ENCODE measurements at places on chromosomes 11 and 22.

DNA sequence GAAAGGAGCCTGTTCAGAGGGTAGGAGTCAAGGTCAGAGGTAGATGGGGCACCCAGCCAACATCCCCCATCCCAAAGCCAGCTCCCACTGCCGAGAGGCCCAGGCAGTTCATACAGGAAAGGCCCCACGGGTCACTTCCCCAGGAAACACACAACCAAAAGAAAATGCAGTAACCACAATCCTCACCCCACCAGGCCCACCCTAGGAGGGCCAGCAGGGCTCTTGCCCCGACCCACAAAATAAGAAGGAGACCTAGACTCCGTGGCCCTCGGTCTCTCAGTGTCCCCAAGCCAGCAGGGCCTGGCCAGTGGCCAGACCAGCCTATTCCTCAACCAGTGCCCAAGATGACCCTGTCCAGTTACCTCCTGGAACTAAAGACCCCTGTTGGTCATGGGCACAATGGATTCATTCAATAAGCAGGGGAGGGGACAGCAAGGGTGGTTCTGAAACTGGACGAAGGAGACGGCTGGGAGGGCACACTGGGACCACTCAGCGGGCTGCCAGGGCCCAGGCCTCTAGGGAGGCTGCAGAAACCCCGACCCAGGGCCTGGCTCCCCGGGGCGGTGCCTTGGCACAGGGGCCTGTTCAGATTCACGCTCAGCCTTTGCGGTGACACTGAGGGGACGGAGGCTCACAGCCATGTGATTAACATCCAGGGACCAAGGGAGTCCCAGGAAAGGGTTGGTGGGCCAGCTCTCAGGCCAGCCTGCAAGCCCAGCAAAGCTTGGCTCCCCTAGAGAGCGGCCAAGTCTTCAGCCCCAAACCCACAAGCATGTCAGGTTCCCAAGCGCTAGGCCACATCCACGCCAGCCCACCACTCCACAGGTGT, 5.5 kb downstream of the RAB3IL1 start:
- no peak for DNase-seq

DNA sequence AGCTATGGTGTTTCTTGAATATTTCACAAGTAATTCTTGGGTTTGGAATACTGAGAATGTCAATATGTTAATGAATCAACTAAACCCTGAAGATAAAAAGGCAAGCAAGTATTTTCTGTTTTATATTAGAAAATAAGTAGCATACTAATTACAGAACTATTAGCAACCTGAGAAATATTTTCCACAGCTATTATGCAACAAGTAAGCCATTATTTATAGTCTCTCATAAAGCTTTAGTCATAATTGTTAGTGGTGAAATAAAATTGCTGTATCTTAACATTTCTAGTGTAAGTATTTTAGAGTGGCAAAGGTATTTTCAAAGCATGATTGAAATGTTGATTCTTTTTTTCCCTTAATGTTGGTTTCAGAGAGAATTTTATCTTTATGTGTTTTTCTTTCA, 53.3 kb downstream of the FAR1 start:
- DNase-seq: no peak

DNA sequence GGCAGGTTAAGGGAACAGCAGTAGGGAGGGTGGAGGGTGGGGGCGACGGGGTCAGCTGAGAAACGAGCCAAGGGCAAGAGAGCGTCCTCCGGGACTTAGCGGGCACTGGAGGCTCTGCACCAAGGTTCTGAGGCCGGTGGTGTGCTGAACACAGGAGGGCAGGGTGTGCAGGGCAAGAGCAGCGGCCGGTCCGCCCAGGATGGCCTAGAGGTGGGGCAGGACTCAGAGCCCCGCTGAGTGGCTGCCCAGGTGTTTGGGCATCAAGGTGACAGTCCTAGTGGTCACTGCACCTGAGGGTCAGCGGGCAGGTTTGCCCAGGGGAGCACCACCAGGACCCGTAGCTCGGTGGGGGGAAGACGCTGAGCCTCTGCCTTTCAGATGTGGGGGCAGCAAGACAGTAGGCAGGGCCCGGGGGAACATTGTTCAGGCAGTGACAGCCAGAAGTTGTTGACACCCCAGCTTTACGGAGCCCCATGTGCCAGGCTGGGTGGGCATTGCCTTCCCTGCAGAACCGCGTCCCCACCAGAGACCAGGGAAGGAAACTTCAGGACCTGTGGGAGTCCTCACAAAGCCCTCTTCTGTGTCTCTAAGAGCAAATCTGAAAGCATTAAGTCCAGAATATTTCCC, 4.5 kb upstream of the TTLL8 start:
- no peak for DNase-seq

GRCh38 chr11:15148169-15148568, 33.4 kb downstream of the INSC start:
- DNase-seq: no peak

DNA sequence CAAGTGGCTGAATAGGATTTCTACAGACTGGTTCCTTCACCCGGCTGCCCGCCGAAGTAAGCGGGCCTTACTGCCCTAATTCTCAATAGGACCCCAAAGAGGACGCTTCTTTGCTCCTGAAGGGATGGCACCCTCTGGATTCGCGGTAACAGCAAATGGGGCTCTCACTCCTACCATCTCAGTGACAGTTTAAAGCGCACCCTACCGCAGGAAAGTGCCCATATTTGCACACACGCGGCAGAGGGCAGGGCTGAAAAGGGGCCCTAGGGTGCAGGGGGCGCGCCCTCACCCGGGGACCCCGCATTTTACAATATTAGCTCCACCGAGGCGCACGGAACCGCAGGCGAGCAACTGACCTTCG, 985 bp upstream of the UPB1 start:
- no peak for DNase-seq

DNA sequence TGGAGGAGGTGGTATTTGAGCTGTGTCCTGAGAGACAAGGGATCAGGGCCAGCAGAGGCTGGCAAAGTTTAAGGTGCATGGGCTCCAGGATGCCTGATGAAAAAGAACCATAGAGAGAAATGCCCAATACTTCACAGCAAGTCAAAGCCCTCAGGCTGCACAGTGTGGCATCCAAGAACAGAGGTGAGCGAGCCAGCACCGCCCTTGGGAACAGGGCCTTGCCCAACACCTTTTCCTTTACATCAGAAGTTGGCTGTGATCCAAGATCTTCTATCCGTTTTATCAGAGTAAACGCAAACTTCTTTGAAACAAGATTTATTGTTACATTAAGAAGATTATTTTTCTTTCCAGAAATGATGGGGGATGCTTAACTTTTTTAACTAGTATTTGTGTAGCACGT, 1.4 kb downstream of the B3GNT6 start:
- DNase-seq: no peak

GRCh38 chr11:114556135-114556534, 3.5 kb downstream of the NXPE1 start:
- DNase-seq: no peak

DNA sequence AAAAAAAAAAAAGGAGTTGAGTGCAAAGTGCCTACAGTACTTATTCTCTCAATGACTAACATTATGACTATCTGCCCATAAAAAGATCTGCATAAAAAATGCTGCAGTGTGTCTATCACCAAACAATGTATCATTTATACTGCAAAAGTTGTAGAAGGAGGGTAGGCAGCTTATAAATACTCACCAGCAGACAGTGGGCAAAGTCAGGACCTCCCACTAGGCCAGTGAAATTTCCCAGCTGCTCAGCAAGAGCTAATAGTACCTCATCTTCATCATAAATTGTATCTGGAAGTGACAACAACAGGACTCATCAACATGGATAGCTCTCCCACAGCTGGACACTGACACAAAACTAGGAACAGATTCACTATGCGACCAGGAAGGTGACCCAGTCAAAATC, 1.6 kb downstream of the PPP2R1B start:
- DNase-seq: no peak

- DNase-seq: no peak
Observed at GRCh38 chr22:49079743-49080500, 747.8 kb downstream of the BRD1 start.

- DNase-seq: no peak
Observed at GRCh38 chr11:32213223-32213622, 122.3 kb downstream of the RCN1 start.

GRCh38 chr11:13463779-13464290, 813 bp upstream of the BTBD10 start:
- no peak for DNase-seq

- DNase-seq: no peak
Observed at GRCh38 chr22:21942407-21943343, 10.0 kb downstream of the PPM1F start.

DNA sequence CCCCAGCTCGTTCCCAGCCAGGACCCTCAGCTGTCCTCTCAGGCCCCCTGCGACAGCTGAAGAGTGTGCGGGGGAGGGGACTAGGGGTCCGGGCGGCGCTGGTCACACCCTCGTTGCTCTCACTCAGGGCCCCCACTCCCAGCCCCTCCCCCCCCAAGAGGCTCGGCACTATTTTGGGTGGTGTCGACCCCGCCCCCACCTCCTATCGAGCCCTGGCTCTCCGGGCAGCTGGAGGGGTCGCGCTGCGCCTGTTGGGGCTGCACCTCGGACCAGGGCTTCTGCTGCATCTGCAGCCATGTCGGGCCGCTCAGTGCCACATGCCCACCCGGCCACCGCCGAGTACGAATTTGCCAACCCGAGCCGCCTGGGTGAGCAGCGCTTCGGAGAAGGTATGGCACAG, at the start of gene HSPB2:
Gene HSPB2, plus strand, starts transcription at position 200 of the 400 bp plus-strand sequence. Its CDS starts 96 bp downstream, at position 296.
- no peak for DNase-seq

GRCh38 chr22:49755631-49756001, 72.1 kb downstream of the BRD1 start:
- DNase-seq: no peak

Data from smooth muscle cell of the brain vasculature (primary cell).